Activated CD4-positive, alpha-beta memory T cell treated with anti-CD3 and anti-CD28 coated beads for 36 hours (primary cell): ENCODE measurements at places on chromosomes 7 and 10. TPM values are rescaled to one million over a fixed set of nuclear protein-coding genes. Genes with fewer than 3 reads are reported as not detected.

- no peaks in the 10 kb centered on the region for H3K36me3 ChIP-seq
- H3K27ac ChIP-seq, result no peak overlapping the region
- no peak for DNase-seq
- no peaks in the 10 kb centered on the region for H3K4me1 ChIP-seq
- H3K4me3 ChIP-seq, result no peak overlapping the region
Observed at GRCh38 chr10:20991526-20991925, 94.4 kb upstream of the NEBL start.

- H3K27me3 ChIP-seq, result peaks cover 3% of the 10 kb centered on the region
- peak; percentile 70 for DNase-seq
- H3K36me3 ChIP-seq, result peaks cover 6% of the 10 kb centered on the region
- peak overlapping the region; percentile 58 for H3K4me3 ChIP-seq
Observed at GRCh38 chr7:1922071-1922869, 252.2 kb downstream of the ELFN1 start.

GRCh38 chr10:33229252-33229948, 105.1 kb downstream of the NRP1 start:
- H3K36me3 ChIP-seq, result no peaks in the 10 kb centered on the region
- H3K27ac ChIP-seq, result no peak overlapping the region
- no peaks in the 10 kb centered on the region for H3K4me1 ChIP-seq
- peaks cover 7% of the 10 kb centered on the region for H3K27me3 ChIP-seq
- no peak for DNase-seq
- H3K4me3 ChIP-seq, result no peak overlapping the region

DNA sequence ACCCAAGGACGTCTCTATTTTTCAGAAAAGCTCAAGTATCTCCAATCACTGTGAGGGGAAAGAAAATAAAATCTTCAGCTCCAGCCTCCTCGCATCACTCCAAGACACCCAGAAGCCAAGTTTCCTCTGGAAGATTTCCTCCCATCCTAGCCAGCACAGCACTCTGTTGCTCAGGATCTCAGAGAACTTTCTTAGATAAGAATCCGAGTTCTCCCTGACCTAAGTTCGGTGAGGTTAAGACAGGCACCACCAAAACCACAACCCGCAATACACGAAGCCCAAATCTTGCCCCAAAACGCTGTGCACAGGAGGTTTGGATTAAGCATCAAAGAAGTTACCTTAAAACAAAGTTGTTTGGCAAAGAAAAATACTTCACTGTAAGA, 4.2 kb downstream of the FAM53B start:
- H3K27me3 ChIP-seq, result no peaks in the 10 kb centered on the region
- DNase-seq, result peak; percentile 37
- H3K27ac ChIP-seq, result peak overlapping the region; percentile 75
- peak overlapping the region; percentile 91 for H3K4me3 ChIP-seq
- H3K36me3 ChIP-seq, result peaks cover 3% of the 10 kb centered on the region
- H3K4me1 ChIP-seq, result peaks cover 78% of the 10 kb centered on the region

DNA sequence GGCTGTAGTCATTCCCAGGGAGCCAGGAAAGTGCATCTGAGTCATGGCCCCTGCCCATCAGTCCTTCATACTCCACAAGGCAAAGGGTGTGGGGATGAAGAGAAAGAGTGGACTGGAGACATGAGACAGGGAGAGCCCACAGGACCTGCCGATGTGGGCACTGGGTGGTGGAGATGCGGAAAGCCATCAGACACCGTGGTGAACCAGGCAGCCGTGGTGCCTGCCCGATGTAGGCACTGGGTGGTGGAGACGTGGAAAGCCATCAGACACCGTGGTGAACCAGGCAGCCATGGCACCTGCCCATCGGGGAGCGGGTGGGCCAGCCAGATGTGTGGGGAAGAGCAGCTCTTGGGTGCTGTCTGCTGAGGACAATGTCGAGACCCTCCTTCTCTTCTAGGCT, 58.6 kb downstream of the AFAP1L2 start:
- no peaks in the 10 kb centered on the region for H3K36me3 ChIP-seq
- no peaks in the 10 kb centered on the region for H3K4me1 ChIP-seq
- DNase-seq, result no peak
- no peak overlapping the region for H3K27ac ChIP-seq

DNA sequence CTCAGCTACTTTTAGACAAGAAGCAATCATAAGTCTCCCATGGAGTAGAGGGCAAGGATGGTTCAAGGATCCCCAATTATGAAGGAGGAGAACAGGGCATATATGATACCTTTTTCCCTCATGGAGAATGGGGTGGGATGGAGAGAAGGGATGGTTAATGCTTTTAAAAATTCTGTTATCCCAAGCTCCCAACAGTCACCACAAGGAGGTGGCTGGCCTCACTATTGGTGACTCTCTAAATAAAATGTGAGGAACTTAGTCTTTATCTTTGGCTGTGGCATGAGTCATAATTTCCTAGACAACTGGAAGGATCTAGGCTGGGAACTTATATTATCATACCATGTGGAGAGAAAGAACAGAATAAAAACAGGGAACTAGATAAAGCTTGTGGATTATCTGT, 297.0 kb downstream of the PHTF2 start:
- H3K27me3 ChIP-seq, result peaks cover 14% of the 10 kb centered on the region
- H3K27ac ChIP-seq, result no peak overlapping the region
- no peak for DNase-seq

- H3K27ac ChIP-seq, result no peak overlapping the region
- no peaks in the 10 kb centered on the region for H3K27me3 ChIP-seq
- peaks cover 12% of the 10 kb centered on the region for H3K36me3 ChIP-seq
- no peak for DNase-seq
- peaks cover 42% of the 10 kb centered on the region for H3K4me1 ChIP-seq
- H3K4me3 ChIP-seq, result no peak overlapping the region
Observed at GRCh38 chr10:93465806-93466675, 16.1 kb downstream of the MYOF start.

- no peaks in the 10 kb centered on the region for H3K36me3 ChIP-seq
- no peak overlapping the region for H3K27ac ChIP-seq
- no peak for DNase-seq
- H3K4me3 ChIP-seq, result no peak overlapping the region
- no peaks in the 10 kb centered on the region for H3K4me1 ChIP-seq
- peaks cover 6% of the 10 kb centered on the region for H3K27me3 ChIP-seq
Observed at GRCh38 chr7:22043367-22043766, 97.7 kb upstream of the CDCA7L start.

GRCh38 chr7:148770004-148770403, 71.3 kb downstream of the CUL1 start:
- no peaks in the 10 kb centered on the region for H3K27me3 ChIP-seq
- no peak overlapping the region for H3K4me3 ChIP-seq
- no peak for DNase-seq
- H3K4me1 ChIP-seq, result peaks cover 21% of the 10 kb centered on the region

DNA sequence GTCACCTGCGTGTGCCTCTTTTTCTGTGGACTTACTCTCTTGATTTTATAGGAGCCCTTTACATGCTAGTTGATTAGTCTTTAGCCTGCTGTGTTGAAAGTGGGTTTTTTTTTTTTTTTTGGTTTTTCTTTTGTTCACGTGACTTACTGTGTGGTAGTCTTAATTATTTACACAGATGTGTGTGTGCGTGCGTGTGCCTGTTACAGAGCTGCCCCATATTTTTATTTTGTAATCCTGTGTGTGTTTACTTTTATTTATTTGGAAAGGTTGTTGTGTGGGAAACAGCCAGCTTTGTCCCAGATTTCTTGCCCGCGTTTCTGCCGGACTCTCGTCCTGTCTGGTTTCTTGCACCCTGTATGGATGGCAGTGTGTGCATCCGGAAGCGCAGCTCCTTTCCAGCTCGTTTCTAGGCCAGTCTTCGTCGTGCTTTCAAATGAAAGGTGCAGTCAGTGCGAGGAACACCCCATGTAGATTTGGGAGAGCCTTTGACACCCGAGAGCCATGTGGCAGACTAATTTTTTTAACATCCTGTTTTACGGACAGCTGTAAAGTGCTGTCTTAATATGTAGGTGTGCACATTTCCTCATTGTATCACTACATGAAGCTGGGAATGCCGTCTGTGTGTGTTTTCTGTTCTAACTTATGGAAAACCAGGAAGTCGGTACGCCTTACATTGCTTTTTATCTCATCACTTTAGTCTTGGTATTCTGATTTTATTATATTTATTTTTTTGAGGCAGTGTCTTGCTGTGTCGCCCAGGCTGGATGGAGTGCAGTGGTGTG, 55.6 kb downstream of the DNAJB6 start:
- H3K4me1 ChIP-seq, result peaks cover 32% of the 10 kb centered on the region
- no peak overlapping the region for H3K27ac ChIP-seq
- DNase-seq, result no peak
- H3K4me3 ChIP-seq, result no peak overlapping the region

DNA sequence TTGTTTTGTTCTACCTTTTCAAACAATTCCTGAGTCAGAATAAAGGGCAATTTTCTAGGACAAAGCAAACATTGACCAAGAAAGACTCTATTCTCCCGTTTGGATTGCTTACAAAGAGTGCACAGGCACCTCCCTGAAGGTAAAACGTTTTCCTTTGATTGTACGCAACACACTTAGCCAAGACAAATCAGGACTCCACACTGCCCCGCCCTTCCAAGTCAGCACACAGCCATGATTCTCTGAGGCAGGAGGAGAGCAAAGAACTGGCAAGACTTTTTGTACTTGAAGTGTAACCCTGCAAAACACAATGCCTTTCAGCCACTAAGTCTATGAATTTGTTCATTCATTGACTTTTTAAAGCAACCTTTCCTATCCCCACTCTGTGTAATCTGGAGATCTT, 85.0 kb upstream of the FAM180A start:
- no peak overlapping the region for H3K4me3 ChIP-seq
- peaks cover 24% of the 10 kb centered on the region for H3K4me1 ChIP-seq
- H3K27me3 ChIP-seq, result no peaks in the 10 kb centered on the region
- H3K36me3 ChIP-seq, result no peaks in the 10 kb centered on the region
- DNase-seq, result no peak

DNA sequence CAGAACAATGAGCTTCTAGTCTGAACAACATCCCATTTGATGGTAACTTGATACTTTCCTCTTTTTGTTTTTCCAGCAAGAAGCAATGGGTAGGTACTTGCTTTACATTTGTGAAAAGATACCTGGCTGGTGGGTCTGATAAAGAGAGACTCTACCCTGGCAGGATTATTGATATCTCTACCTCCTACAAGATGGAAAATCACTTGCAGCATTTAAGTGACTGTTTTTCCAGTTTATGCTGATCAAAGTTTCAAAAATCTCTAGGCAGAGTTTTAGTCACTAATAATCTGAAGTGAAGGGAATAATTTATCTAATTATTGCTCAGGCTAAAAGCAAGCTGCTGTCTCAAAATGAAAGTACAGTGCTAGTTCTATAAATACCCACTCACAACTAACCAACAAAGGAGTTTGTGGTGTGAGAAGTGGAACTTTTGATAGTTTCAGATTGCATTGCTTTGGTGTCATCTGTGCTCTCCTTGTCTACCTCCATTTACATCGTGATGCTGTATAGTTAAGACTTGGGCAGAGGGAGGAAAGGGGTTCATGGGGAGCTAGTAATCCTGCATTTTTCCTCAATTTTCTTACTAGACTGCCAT, 86.0 kb upstream of the ANKRD1 start:
- no peak overlapping the region for H3K4me3 ChIP-seq
- no peak overlapping the region for H3K27ac ChIP-seq
- peaks cover 30% of the 10 kb centered on the region for H3K4me1 ChIP-seq
- no peaks in the 10 kb centered on the region for H3K27me3 ChIP-seq
- H3K36me3 ChIP-seq, result no peaks in the 10 kb centered on the region

GRCh38 chr7:137674551-137675409, 172.0 kb downstream of the DGKI start:
- DNase-seq, result no peak
- H3K27ac ChIP-seq, result no peak overlapping the region
- no peaks in the 10 kb centered on the region for H3K4me1 ChIP-seq
- no peaks in the 10 kb centered on the region for H3K36me3 ChIP-seq
- H3K27me3 ChIP-seq, result peaks cover 9% of the 10 kb centered on the region
- no peak overlapping the region for H3K4me3 ChIP-seq

GRCh38 chr10:88107296-88108097, 244.1 kb downstream of the PTEN start:
- H3K36me3 ChIP-seq, result no peaks in the 10 kb centered on the region
- H3K4me1 ChIP-seq, result peaks cover 9% of the 10 kb centered on the region
- no peak overlapping the region for H3K4me3 ChIP-seq

The PDIA4 gene
- 112 TPM for total RNA-seq

The SKIDA1 gene
- total RNA-seq, result 0.21 TPM

The ABCA13 gene
- total RNA-seq, result not detected

The FMC1 gene
- 5.0 TPM for total RNA-seq

The LRIT1 gene
- not detected for total RNA-seq

The EN2 gene
- total RNA-seq, result not detected
